Sigmoid colon (tissue), 7 donors: ENCODE measurements at places on chromosomes 6 and 20.

GRCh38 chr6:43707269-43707668, 19.7 kb upstream of the MRPS18A start:
- no peak for DNase-seq

- peak; percentile 87 for DNase-seq
Observed at GRCh38 chr6:30554962-30555815, 1.1 kb downstream of the GNL1 start.

DNA sequence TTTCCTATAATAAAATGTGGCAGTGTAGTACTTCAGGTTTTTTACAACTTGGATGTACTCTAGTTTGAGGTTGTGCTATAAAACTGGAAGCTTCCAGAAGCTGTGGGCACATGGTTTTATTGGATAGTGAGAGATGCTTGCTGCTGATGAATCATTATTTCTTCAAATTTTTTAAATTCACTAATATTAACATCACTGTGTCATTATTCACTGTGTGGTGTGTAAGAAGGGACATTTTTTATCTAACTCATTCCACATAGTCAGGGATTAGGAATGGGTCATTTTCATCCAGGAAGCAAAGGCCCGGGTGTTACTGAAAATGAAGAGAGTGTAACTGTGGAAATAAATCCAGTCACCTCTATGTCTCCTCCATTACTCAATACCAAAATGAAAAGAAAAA, 421.0 kb downstream of the TENT5A start:
- no peak for DNase-seq

DNA sequence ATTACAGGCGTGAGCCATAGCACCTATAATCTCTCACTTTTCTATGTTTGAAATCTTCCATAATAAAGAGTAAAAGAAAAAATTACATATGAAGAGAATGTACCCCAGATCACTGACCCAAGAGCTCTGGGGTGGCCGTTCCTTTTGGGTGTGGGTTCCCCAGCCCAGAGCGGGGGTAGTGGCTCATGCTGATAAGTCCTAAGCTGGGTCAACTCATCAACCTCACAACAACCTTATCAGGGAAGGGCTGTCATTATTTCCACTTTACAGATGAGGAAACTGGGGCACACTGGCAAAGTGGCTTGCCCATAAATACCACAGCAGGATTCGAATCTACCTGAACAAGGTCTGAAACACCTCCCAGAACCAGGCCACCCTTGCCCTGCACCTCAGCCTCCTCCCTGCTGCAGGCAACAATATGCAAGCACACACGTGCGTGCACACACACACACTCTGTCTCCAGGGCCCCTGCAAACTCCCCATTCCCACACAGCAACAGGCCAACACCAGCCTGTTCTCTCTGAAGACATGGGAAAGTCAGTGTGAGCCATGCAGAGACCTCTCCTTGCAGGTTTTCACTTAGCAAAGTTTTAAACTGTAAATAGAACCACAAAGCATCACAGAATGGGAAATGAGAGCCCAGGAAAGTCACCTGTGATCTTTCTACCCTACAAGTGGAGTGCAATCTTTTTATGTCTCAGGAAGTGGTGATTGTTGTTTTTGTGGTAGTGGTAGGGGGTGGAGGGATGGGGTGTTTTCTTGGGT, 27.7 kb downstream of the BFSP1 start:
- peak; percentile 54 for DNase-seq

DNA sequence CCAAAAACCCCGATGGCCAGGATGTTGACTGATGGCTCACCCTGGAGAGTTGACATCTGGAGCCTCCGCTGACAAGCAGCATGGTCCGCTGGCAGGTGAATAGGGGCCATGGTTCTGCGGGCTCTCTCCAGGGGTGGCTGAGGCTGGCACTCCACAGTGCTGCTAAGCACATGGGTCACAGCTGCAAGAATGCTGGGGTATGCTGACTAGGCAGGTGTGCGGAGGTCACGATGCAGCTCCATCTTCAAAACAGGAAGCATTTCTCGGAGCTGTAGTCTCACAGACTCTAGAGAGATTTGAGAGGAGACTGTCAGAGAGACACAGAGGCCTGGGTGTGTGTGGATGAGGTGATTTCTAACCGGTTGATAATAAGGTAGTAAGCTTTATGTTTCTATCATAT, 341.6 kb downstream of the NRN1 start:
- DNase-seq, result no peak

- no peak for DNase-seq
Observed at GRCh38 chr6:167663784-167664443, 162.8 kb upstream of the AFDN start.

DNA sequence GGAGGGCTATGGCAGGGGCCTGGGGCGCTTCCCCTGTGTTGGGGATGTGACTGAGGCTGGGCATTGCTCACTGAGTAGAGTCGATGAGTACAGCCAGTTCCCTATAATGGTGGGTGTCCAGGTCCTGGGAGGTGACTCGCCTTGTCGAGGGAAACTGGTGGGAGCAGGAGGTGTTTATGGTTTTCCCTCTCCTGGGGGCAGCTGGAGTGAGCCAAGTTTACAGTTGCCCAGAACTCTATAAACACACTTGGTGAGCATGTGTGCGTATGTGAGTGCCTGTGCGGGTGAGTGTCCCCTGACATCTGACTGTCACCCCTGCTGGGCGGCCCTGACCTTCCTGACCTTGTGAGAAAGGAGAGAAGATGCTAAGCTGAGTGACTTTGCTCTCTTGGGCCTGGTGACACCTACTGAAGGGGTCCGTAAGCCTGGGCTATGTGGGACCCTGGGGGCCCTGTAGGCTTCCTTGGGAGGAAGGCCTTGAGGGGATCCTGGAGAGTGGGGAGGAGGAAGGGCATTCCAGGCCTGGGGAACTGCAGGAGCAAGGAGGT, 65.9 kb downstream of the VEGFA start:
- DNase-seq, result no peak

DNA sequence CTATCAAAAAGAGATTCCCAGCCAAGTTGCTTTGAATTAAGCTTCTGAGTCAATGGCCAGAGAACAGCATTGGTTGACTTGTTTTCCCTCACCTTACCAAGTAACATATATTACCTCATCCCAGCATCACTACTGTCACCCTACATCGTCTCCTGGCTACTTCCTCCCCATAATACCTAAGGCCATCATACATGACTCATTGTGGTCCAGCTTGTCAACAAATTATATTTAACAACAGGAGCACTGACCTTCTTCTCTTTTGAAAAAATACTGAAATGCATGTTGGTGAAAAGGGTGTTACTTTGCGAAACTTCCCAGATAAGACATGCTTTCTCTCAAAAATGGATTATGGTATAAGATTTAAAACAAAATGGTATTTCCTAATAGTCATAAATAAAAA, 106.9 kb downstream of the TBX18 start:
- no peak for DNase-seq

DNA sequence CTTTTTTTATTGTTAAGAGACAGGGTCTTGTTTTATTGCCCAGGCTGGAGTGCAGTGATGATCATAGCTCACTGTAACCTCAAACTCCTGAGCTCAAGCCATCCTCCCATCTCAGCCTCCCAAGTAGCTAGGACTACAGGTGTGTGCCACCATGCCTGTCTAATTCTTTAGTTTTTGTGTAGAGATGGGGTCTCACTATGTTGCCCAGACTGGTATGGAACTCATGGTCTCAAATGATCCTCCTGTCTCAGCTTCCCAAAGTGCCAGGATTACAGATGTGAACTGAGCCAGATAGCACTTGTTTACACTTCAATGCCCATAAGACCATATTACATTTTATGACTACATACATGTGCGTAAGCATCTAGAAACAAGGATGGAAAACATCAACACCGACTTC, 18.1 kb downstream of the EIF2S2 start:
- DNase-seq, result no peak

DNA sequence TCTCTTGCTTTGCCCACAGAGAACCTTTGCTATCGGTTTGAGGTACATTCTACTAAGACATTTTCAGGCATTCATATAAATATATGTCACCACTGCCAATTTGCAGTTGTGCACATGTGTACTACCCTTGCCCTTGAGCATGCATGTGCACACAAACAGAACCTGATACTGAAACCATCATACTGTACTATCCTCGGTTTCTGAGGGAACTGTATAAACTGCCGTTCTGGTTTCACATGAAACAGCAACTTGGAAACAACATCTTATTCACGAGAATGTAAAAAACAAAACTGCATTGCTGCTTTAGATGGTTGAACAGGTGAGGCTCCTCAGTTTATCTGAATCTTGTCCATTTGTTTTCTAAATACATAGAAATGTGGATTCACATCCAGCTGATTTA, 151.2 kb upstream of the TMEM170B start:
- DNase-seq, result no peak

GRCh38 chr6:30885999-30886896, 1.9 kb downstream of the DDR1 start:
- DNase-seq, result peak; percentile 89

DNA sequence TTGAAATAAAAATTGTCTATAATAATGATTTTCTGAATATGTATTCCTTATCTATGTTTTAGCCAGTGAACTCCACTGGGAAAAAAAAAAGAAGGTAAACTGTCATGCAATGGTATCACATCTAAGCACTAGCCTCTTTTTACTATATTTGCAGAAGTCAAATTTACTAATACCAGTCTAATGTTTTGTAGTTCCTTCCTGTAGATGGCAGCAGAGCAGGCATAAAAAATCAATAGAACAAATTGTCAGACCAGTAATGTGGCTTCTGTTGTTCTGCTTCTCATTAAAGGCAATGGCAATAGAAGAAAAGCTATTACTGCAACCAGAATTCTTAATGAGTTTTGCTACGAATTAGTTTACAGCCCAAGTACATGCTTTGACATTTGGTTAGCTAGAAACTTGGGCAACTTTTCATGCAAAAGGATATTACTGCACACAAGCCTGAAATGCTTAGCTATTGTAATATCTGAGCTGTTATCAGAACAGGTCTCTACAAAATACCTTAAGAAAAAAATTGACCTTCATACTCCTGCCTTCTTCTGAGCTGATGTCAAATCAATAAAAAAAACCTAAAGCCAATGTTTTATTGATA, 476.9 kb downstream of the KHDRBS2 start:
- DNase-seq, result no peak

GRCh38 chr6:40928307-40928706, 110.7 kb downstream of the UNC5CL start:
- no peak for DNase-seq

DNA sequence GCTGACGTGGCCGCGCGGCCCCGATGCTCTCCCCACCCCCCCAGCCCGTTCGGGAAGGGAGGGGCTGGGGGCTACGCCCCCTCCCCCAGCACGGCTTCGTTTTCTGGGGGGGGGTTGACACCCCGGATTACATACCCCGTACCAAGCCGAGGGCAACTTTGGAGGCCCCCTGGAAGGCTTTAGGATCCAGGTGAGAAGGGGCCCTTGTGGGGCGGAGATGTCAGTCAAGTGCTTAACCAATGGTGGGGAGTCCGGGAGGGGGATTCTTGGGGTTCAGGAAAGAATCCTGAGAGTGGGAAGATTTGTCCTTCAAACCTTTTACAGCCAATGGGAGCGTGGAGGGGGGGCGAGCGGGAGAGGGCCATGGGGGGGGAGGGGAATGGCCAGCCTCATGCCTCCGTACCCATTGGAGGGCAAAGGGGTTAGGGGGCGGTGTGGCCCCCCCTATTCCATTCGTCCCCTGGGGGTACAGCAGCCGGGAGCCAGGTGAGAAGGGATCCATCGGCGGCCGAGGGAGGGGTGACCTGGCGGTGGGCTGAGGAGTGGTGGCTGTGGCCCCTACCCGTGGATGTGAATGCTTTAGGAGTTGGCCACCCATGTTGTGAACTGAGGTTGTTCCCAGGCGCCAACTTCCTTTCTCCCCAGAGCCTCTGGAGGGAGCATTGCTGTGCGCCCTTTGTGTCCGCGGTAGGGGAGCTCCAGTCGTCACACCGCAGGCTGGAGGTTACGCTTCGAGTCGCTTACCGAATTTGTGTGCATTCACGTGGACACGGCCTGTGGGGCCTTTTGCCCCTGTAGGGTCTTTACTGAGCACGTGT, 682 bp downstream of the BRD2 start:
- DNase-seq, result peak; percentile 92

GRCh38 chr6:164478426-164478825, 831.0 kb downstream of the C6orf118 start:
- DNase-seq, result no peak

- no peak for DNase-seq
Observed at GRCh38 chr6:97663252-97663651, 380.2 kb upstream of the MMS22L start.

GRCh38 chr6:165585060-165585459, 78.0 kb downstream of the PDE10A start:
- DNase-seq, result no peak

- no peak for DNase-seq
Observed at GRCh38 chr20:19886661-19887288, 128.7 kb downstream of the RIN2 start.

- no peak for DNase-seq
Observed at GRCh38 chr6:154914288-154914687, 80.8 kb upstream of the TIAM2 start.

GRCh38 chr20:47330071-47330470, 26.4 kb downstream of the ZMYND8 start:
- DNase-seq, result no peak

- DNase-seq, result no peak
Observed at GRCh38 chr6:19771753-19772336, 65.3 kb upstream of the ID4 start.

GRCh38 chr6:67045076-67045475, 1338.0 kb upstream of the EYS start:
- no peak for DNase-seq

GRCh38 chr6:35388772-35389352, 46.5 kb downstream of the PPARD start:
- DNase-seq, result no peak

DNA sequence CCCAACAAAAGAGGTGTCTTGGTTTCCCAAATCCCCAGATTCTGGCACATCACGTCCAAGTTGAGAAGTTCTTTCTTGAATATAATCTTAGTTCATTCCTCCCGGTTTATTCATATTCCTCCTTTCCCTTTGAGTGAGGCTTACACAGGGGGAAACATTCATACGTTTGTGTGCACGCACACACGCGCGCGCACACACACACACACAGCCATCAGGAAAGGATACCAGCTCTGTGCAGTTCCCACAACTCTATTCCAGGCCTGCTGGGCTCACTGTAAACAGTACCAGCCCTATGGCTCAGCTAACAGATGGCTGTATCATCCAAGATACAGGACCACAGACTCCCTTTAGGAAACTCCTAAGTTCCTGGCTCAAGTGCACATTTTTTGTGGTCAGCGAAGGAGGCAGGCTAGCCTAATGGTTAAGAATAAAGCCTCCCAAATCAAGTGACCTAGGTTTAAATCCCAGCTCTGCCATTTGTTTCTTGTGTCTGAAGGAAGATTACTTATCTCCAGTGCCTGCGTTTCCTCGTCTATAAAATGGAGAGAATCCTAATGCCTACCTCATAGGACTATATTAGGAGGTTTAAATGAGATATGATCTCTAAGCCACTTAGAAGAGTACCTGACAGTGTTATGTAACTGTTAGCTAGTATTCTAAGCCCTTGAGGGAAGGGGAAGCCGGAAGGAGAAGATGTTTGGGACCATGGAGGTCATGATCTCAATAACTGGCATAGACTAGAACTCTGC, 3.7 kb upstream of the TAF8 start:
- DNase-seq, result peak; percentile 61

GRCh38 chr6:149988550-149989346, 25.0 kb downstream of the ULBP1 start:
- DNase-seq, result no peak

GRCh38 chr6:11381801-11382513, 149.5 kb upstream of the NEDD9 start:
- DNase-seq, result no peak
